Heart right ventricle (tissue), 16 donors: ENCODE measurements at places on chromosomes 12 and 14. TPM values are rescaled to one million over a fixed set of nuclear protein-coding genes. Genes with fewer than 3 reads are reported as not detected.

Gene CEBPE
- 0.53 TPM for total RNA-seq

DNA sequence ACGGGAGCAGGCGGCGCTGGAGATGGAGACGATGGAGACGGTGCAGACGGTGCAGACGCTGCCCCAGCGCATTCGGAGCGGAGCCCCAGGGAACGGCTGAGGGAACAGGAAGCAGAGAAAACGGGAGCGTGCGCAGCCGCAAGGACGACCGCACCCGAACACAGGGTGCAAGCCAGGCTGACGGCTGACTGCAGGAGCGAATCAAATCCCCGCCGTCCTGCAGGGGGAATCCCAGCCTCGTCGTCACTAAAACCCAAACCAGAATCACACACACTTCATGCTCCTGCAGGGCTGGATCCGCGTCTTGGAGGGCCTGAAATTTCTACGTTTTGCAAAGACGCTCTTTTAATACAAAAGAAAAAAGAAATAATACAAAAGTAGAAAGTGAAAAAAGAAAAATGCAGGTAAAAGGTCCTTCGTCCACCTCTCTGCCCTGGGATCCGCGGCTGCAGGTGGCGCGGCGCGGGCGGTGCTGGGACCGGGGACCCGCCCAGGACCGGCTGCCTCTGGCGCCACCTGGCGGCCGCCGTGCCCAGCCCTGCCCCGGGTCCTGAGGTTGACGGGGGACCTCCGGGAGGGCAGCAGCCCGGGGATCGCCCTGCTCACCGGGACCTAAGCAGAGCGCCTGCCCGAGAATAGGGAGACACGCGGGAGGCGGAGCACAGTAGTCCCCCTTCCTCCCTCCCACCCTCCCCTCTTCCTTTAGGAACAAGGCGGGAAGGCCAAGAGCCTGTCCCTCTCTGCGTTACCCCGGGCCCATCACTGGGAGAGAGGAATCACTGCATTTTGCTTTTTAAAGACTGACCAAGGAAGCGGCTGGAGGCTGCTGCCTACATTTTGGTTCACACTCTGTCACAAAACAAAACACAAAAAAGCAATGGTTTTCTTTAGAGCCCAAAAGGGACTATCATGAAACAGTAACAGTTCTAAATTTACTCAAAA is 20.1 kb downstream of the STX2 start:
- peak overlapping the region; percentile 34 for H3K27ac ChIP-seq
- peak overlapping the region; percentile 62 for H3K4me3 ChIP-seq
- no peaks in the 10 kb centered on the region for H3K4me1 ChIP-seq
- H3K36me3 ChIP-seq = no peaks in the 10 kb centered on the region
- no peaks in the 10 kb centered on the region for H3K27me3 ChIP-seq
- peak; percentile 46 for DNase-seq

- H3K27me3 ChIP-seq = peaks cover 41% of the 10 kb centered on the region
- H3K27ac ChIP-seq = no peak overlapping the region
- H3K4me1 ChIP-seq = no peaks in the 10 kb centered on the region
- H3K36me3 ChIP-seq = no peaks in the 10 kb centered on the region
Observed at GRCh38 chr14:99163446-99163845, 108.6 kb downstream of the BCL11B start.

GRCh38 chr12:46360908-46361666 is 11.5 kb downstream of the SLC38A2 start:
- H3K27me3 ChIP-seq = no peaks in the 10 kb centered on the region
- no peak overlapping the region for H3K27ac ChIP-seq
- no peak for DNase-seq
- H3K4me1 ChIP-seq = peaks cover 62% of the 10 kb centered on the region

Gene PPP1R1A
- total RNA-seq = 374 TPM

Gene ADCY6
- total RNA-seq = 144 TPM

DNA sequence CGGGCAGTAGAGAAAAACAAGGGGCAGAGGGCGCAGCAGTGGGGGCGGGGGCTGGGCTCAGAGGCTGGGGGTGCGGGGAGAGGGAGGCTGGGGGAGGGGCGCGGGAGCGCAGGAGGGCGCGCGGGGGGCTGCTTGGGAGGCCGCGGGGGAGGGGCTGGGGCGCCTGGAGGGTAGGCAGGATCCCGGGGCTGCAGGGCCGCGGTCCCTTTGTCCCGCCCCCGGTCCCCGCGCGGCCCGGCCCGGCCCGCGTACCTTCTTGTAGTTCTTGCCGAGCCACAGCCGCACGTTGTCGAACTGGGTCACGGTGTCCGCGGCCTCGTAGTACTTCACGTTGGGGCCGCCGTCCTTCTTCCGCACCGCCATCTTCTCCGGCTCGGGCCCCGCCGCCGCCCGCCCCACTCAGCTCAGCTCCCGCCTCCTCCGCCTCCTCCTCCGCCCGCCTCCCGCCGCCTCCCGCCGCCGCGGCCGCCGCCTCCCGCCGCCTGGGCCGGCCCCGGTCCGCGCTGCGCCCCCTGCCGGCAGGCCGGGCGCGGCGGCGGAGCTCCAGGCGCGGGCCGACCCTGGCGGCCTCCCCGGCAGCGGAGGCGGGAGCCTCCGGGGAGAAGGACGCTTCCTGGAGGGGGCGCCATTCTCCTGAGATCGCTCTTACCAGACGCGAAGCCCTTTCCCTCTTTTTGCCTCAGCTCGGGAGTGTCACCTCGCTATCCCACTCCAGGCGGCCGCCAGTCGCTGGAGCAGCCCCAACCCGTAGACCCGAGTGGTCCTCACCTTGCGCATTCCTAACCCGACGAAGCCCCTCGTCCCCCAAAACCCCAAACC is at the start of gene SMARCC2:
TSS of gene SMARCC2 (minus strand) at position 385 of the 819 bp plus-strand sequence. CDS start at position 363, 22 bp downstream.
- no peaks in the 10 kb centered on the region for H3K36me3 ChIP-seq
- H3K4me3 ChIP-seq = peak within 1 kb of the TSS; percentile 87
- peak; percentile 87 for DNase-seq
- H3K27ac ChIP-seq = peak within 1 kb of the TSS; percentile 83

Gene EPYC
- total RNA-seq = not detected
